ENCODE measurements at places on chromosomes 3 and 15.

DNA sequence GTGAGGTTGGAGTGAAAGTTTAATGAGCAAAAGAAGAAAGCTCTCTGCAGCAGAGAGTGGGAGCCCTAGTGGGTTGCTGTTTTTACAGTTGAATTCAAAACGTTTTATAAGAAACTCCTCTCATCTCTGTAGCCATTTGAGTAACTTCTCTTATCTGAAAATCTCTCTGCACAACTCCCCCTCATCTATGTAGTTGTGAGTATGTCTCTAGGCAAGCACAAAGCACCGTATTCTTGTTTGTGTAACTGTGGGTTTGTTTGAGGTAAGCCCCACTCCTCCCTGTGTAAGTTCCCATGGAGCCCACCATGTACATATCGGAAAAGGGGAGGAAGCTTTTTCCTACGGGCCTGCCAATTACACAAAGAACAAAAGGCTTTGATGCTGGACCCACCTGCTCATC is 56.5 kb upstream of the GOLGA6L2 start:
- no peak for DNase-seq

GRCh38 chr15:36468746-36469145 is 110.7 kb upstream of the CDIN1 start:
- no peak for DNase-seq

- DNase-seq: no peak
These were observed 88.6 kb downstream of the RYK start for GRCh38 chr3:134161898-134162615.

DNA sequence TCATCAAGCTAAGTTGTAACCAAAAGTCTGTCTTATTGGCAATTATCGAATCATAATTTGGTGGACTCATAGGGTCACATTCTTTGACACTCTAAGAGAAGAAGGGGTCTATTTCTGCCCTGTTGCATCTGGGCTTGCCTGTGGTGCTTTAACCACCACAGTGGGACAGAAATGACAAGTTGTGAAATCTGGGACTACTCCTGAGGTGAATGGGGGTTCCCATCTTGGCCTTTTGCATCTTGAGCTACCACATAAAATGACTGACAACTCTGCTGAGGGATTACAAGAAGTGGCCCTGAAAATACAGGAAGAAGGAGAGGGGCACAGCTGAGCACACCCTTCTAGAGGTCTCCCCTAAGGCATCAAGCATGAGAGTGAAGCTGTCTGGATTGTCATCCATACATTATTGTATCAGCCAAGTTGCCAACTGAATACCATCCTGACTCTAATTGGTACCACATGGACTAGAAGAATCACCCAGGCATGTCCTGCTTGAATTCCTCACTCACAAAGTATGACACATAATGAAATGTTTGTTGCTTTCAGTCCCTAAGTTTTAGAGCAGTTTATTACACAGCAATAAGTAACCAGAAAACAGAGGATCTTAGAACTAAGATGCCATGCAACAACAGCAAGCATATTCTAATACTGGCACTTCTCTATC is 306.5 kb downstream of the ROBO1 start:
- DNase-seq: no peak

DNA sequence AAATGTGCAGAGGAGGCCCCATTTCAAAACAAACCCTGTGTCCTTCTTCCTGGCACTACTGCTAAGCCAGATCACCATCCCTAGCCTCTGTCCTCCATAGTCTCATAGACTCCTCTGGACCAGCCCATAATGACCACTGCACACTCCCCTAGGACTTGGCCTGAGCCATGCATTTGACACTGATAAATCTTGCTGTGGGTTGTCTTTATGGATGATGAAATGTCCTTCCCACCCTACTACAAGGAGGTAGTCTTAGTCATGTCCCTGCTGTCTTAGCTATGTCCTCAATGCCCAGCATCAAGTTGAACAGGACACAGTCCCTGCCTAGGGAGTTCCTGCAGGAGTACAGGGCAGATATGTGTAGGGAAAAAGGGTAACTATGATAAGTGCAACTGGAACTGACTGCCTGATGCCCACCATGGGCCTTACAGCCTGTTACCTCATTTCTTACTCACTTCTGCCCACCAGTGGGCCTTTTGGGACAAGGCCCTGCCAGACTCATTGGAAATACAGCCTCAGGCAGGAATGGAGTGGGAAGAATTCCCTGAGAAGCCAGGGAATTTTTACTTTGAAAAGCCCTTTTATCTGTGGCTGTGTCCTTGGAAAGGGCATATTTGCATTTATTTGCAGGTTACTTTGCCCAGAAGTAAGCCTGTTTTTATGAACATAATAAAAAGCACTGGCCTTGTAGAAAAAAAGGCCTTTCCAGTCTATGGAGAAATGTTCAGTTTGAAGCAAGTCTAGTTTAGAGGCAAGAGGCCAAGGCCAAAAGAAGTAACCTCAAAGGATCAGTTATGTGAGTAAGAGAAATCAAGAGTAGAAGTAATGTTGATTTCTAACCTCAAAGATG is 199.6 kb upstream of the EIF1B start:
- no peak for DNase-seq

DNA sequence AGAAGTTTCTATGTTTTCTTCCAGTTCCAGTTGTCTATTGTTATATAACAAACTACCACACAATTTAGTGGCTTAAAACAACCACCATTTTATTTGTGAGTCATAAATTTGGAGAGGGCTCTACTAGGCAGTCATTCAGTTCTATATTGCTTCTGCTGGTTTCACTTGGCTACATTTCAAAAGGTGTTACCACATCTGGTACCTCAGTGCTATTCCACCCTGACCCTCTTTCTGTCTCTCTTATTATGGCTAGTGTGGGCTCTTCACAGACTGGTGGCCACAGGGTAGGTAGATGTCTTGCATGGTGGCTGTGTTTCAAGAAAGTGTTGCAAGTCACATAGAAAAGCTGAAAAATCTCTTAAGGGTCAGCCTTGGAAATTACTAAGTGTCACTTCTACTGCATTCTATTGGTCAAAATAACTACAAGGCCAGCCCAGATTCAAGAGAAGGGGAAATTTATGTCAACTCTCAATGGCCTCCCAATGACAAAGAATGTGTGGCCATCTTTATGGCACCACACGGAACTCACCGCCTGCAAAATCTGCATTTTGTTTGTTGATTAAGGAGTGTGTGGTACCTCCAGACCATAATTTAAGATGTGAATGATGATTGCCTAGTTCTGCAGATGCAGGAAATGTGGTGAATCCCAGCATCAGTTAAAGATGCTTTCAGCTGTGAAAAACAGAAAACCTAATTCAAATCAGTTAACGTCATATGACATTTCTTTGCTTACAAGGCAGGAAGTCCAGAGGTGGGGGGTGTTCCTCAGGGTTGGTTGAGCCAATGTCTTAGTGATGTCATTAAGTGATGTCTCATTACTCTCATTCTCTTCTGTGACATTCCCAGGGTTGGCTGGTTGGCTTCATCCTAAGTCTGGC is 105.8 kb upstream of the RASGRP1 start:
- no peak for DNase-seq

GRCh38 chr15:74468341-74469032 is 7.5 kb upstream of the UBL7 start:
- no peak for DNase-seq

GRCh38 chr3:61574854-61575253 is 13.5 kb downstream of the PTPRG start:
- DNase-seq: no peak

DNA sequence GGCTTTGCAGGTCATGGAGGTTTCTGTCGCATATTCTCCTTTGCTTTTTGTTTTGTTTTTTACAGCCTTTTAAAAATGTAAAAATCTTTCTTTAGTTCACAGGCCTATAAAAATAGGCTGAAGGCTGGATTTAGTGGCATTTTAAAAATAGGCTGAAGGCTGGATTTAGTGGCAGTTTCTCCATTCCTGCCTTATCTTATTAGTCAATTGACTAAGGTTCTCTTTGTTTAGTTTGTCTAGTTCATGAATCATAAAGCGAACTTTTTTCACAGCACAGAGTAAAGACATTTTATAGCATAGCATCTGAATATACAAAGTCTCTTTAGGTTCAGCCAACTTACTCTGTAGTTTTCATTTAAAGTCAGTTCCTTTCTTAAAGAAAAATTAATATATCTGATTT is 31.4 kb downstream of the AP4E1 start:
- DNase-seq: no peak

- no peak for DNase-seq
These were observed 337.3 kb upstream of the ATP10A start for GRCh38 chr15:26200427-26200826.

DNA sequence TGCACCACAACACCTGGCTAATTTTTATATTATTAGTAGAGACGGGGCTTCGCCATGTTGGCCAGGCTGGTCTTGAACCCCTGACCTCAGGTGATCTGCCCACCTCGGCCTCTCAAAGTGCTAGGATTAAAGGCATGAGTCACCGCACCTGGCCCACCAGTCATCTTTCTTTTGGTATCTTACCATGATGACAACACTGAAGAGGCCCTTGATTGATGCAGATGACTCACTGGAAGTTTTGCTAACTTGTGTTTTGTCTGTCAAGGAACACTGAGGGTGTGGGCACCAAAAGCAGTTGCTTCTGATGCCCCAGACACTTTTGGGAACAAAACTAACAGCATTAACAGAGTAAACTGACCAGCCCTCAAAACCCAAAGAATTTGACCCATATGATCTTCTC is 88.3 kb downstream of the MYO5A start:
- no peak for DNase-seq

DNA sequence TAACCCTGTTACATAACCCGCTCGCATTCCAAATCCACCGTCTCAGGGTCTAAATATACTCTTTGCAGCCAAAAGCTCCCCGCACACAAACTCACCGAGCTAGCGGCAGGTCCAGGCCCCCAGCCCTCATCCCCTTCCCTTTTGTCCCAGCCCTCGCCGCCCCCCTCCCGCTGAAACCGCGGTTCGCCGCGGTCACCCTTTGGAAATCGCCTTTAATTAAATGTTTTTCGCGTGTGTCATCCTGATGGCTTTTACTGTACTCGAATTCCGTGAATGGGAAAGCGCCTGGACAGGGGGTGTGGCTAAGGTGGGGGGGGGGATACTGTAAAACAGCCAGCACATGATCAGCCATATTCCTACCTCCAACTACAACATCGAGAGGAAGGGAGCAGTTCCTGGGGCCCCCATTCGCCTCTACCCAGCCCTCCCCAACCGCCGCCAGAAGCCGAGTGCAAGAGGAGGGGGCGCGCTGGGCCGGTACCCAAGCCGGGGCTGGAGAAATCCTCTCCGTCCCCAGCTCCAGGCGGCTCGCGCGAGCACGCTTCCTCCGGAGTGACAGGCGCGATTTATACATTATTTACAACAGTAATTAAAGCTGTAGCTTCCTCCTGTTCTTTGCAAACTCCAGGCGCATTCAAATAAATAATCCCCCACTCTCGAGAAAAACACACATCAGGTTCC is 1.7 kb downstream of the RORA start:
- no peak for DNase-seq

- no peak for DNase-seq
These were observed 198.0 kb downstream of the SV2B start for GRCh38 chr15:91298101-91298500.
